ACHN (cell line): ENCODE measurements at places on chromosomes 12 and 14.

GRCh38 chr14:106605548-106606448 lies 1079.4 kb downstream of the TMEM121 start:
- DNase-seq, result no peak

GRCh38 chr14:61185534-61185933 lies 95.6 kb downstream of the TMEM30B start:
- DNase-seq, result no peak

- peak; percentile 62 for DNase-seq
Observed at GRCh38 chr12:117671734-117672133, 297.1 kb downstream of the KSR2 start.

- no peak for DNase-seq
Observed at GRCh38 chr14:23392613-23393012, 15.5 kb downstream of the MYH6 start.

GRCh38 chr12:62744551-62744950 lies 190.4 kb downstream of the PPM1H start:
- DNase-seq, result no peak

DNA sequence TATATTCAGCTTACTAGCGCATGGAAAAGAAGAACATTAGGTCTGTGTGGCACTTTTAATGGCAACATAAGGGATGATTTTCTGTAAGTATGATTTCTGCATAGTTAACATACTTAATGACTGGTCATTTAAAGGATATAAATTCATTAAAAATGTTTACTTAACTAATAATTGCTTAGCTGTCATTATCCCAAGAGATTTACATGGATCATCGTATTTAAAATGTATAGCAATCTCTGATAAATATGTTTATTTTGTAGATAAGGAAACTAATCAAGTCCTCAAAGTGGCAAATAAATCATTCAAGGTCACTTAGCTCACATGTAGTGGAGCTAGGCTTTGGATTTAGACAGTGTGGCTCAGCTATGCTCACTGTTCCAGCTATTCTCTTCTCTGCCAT lies 158.6 kb downstream of the OTOGL start:
- DNase-seq, result no peak

GRCh38 chr12:98955284-98955683 lies 310.2 kb downstream of the APAF1 start:
- peak; percentile 61 for DNase-seq

DNA sequence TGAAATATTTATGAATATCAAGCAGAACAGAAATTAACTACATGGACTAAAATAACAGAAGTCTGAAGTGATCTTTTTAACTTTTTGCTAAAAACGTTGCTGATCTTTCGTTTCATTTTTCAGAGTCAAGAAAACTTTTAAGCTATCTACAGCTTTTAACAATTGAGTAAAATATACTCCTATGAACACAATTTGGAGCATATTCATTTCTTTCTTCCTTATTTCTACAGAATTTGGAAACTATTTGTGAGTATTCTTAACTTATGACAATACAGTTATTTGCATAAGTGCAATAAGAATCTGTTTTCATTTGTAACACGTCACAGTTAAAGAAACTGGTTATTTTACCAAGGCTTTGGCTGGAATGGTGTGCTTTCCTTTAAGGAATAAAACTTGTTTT lies 21.0 kb upstream of the B4GALNT1 start:
- DNase-seq, result no peak

- DNase-seq, result peak; percentile 89
Observed at GRCh38 chr12:121297435-121297991, 1.0 kb upstream of the CAMKK2 start.

DNA sequence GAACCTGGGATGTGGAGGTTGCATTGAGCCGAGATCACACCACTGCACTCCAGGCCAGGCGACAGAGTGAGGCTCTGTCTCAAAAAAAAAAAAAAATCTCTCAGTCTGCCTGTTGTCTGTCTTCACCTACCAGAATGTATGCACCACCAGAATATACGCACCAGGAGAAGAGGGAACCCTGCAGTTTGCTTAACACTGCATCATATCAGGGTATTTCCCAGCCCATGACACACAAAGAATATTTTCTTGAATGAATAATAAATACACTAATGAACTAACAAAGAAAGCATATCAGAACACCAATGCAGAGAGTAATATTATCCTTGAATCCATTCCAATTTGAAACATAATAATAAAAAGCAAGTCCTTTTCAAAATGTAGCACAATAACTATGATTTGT lies 44.2 kb upstream of the FOXN3 start:
- DNase-seq, result no peak

GRCh38 chr12:131362291-131363211 lies 348.3 kb upstream of the SFSWAP start:
- no peak for DNase-seq

DNA sequence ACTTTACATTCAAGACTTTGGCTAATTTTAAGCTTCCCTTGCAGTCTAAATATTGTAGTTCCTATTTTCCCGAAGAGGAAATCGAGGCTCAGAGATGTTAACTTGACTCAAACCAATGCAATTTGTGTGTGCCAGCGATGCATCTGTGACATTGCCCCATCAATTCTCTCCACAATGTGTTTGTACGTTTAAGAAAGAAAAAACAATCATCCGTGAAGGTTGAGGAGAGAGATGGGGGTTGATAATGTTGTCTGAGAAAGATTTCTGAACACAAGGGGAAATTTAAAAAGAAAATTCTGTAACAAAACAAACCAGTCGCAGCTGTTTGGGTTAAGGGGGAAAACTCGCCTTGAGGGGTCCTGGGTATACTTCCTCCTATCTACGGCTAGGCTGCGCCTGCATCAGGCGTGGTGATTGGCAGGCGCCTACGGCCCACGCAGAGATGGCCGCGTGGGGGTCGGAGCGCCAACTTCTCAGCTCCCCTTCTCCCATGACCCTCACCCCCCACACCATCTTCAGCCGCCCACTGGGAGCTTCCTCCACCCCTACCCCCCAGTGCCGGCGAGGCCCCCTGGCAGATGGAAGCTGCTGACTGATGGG lies 12.3 kb downstream of the SIX1 start:
- no peak for DNase-seq

GRCh38 chr12:117646520-117646919 lies 285.1 kb upstream of the NOS1 start:
- no peak for DNase-seq

- no peak for DNase-seq
Observed at GRCh38 chr12:126719912-126720705, 1546.9 kb upstream of the TMEM132C start.

DNA sequence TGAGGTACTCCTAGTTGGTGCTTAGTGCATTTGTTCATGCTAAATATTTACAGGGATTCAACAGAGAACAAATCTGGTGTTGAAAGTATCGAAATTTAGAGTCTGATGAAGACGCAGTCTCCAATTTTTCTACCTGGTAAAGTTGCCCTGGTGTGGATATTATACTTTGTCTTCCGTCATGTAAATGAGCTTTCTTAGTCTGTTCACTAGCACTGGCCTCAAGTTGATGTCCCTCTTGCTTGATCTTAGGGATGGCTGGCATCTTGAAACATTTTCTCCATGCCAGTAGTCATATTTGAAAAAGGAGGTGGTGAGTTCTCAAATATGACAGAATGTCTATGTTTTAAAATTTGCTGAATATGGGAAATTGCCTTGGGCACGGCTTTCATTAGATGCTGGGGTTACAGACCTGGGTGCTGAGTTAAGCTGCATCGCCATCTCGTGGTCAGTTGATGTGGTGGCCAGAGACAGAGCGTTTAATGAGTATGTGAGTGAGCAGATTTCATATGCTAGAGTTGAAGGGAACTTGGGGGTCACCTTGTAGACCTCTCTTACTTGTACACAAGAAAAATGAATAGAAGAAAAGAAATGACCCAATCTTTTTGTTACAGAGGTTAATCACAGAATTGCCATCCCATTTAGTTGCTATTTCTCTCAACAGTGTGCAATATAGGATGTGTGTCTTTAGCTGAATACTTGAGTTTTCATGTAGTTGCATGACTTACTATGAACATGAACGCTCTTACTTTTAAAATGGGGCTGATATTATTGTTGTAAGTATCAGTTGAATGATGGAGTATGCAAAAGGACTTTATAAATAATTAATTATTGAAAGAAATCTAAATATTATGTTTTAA lies 172.8 kb upstream of the DCN start:
- DNase-seq, result peak; percentile 78

DNA sequence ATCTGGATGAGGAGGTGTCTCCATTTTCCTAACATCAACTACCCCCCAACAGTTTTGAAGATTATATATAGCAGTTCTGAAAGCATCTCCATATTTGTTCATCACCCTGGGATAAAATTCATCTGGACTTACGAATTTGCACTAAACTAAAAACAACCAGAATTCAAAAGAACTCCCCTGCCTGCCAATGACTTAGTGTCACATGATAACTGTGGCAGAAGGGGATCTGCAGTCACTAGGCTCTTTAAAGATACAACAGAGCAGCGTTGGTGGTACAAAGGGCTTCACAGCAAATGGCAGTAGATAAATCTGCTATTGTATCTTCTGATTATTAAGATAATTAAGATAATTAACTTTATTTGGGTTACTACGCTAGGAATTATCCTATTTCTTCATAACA lies 30.1 kb downstream of the GPR135 start:
- DNase-seq, result no peak

DNA sequence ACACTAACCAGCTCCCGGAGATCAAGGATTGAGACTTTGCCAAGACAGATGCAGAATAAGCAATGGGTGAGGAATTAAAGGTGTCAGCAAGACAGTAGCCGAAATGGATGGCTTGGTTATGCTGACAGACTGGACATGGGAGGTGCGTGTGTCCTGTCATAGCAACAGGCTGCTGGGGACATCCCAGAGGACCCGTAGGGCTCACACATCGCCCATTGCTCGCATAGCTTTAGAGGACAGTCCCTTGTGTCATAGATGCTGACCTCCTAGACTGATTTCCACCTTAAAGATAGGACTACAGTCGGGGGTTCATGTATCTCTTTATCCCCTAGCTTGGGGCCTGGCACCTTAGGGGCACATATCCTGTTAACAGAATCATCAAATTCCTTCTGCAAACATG lies 324.5 kb downstream of the MED13L start:
- DNase-seq, result no peak

GRCh38 chr12:3947781-3948180 lies 74.6 kb upstream of the PARP11 start:
- no peak for DNase-seq

GRCh38 chr14:105484069-105484996 lies 2.4 kb upstream of the CRIP1 start:
- no peak for DNase-seq

DNA sequence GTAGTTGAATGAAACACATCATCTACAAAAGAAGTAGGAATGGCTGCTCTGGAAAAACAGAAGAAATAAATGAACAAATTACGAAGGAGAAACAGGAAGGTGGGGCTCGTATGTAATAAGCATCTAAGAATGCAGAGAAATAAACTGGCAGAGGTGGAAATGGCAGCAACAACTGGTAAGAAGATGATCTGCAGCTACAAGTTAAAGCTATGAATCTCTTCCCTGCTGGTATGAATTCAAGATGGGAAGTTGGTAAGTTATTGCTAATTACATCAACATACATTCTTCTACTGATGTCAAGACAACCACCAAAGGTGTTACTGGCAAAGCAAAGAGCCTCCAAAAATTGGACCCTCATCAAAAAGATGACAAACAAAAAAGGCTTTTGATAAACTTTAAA lies 59.8 kb downstream of the HECTD4 start:
- DNase-seq, result no peak

GRCh38 chr12:66898700-66899469 lies 220.0 kb upstream of the GRIP1 start:
- DNase-seq, result no peak

GRCh38 chr14:24712374-24712773 lies 78.4 kb upstream of the GZMB start:
- no peak for DNase-seq

DNA sequence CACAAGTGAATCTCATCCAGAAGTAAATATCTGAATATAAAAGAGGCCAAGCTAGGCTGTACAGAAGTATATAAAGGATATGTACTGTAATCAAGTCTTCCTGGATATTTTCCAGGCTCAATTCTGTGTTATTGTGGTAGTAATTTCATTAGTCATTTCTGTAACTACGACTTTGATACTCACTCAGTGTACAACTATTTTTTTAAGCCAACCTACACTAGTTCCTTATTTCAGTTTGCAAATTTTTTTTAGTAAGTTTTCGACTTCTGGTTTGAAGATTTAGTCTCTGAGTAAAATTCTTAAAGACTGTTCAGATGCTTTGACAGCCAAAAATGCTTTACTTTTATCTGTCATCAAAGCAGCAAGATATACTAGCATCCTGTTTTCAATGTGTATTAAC lies 130.8 kb downstream of the CAPZA3 start:
- no peak for DNase-seq

DNA sequence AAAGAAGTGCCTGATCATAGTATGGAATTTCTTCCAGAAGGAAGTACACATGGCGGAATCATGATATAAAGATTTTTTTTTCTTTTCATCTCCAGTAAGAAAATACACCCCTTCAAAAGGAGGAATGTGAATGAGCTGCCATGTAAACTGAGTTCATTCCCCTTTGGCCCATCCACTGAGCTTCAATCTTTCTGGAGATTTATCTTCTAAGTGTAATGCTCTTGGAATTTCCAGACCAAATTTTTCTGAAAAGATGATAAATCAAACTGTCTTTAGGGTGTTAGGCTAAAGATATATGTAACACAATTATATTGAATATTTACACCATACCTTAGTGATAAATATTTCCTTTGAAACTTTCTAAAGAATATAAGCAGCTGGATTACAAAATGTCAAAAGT lies 5.2 kb downstream of the DCN start:
- no peak for DNase-seq

DNA sequence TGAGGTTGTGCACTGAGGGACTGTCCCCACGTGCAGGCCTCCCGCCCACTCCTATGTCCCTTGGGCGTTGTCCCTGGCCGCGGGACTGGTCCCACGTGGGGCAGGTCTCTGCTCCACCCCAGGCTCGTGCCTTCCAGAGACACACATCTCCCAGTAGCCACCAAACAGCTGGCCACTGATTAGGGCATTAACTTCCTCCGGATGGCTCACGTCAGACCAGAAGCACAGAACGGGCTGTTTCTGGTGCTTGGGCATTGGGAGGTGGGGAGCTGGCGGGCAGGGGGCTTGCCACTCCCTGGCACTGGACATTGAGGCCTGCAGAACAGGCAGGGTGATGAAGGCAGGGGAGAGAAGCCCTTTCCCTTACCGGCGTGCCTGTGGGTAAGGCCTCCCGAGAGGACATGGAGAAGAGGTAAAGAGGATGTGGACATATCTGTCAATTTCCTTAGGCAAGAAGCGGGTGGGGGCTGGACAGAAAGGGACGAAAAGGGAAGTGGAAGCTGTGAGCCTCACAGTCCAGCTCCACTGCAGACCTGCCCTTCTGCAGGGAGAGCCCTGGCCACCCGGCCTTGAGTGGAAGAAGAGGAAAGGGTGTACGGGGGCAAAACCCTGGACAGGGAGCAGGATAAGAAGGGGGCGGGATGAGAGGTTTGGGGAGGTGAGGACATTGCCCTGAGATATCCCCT lies 101.2 kb downstream of the NINJ2 start:
- DNase-seq, result no peak

DNA sequence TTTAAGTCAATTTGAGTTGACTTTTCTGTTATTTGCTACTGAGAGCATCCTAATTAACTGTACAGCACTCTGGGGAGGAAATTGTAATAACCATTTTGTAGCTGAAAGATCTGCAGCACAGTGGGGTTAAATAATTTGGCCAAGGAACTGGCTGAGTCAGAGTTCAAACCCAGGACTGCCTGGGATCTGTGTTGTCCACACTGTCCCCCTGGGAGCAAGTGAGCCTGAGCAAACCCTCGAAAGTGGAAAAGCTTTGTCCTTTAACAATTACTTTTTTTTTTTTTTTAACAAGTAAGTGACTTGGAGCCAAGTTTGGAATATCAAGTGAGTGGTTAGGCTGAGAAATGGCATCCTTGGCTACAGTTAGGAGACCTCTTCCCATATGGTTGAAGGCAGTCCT lies 247.2 kb upstream of the CCDC196 start:
- no peak for DNase-seq

GRCh38 chr14:95876761-95877538 lies at the start of gene TUNAR:
Gene TUNAR (plus strand): TSS chr14:95876832.
- peak; percentile 18 for DNase-seq
